ENCODE measurements at places on chromosomes 11 and 22.
A peak's percentile ranks its signal among the peaks of the same experiment; 100 is the strongest.

- no peak for DNase-seq
Observed at GRCh38 chr22:41459431-41459830, 9.1 kb downstream of the PHF5A start.

- DNase-seq, result no peak
Observed at GRCh38 chr11:98277251-98277912, 743.4 kb upstream of the CNTN5 start.

DNA sequence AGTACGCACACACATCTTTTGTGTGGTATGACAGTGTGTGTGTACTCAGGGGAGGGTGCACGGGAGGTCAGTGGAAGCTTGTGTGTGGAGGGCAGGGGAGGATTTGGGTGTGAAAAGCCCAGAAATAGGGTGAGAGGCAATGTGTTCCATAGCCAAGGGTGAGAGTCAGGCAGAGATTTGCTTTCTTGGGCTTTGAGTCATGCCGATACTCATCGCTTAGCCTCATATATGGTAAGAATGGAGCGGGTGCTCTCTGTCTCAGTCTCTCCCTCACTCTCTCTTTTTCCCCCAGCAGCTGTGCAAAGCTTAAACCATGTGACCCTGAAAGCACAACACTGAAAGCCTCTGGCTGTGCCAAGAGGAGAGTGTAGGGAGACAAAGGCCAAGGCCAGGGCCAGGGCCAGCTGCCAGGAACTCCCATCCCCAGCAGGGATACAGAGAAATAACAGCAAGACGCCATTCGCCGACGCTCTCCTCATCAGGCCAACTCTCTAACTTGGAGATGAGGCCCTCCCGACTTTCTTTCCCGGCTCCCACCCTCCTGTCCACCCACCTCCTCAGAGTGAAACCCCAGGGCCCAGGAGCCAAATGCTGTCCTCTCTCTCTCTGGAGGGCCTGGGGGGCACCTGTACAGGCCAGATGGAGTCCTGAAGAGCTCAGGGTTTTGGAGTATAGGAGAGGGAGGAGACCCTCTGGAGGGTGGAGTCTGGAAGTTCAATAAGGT is 20.3 kb upstream of the MICAL3 start:
- DNase-seq, result no peak

DNA sequence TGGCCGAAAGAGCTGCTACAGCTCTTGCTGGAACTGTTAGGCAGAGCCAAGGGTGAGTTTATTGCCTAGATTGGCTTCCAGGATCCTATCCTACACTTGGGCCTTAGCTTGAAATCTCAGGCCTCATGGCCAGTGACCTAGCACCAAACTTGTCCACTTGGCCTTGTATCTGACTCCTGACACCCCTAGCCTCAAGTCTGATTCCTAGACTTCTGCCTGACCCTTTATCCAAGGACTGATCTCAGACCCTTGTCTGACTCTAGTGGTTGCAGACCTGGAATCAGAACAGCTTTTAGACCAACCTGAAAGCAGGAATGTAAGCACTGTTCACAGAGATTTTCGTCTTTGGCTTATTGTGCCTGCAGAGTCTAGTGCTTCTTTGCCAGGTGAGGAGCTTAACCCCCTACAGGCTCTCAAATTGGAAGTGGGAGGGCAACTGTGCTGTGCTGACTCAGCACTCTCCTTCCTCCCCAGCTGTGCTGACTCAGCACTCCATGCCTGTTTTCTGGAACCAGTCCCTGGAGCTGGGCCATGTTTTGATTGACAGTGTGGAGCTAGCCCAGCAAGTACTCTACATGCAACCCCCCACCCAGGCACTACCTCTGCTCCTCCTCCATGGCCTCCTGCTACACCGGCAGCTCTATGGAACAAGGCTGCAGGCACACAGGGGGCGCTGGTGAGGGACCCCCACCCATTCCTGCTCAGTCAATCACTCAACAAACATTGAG is 35.1 kb downstream of the RRP8 start:
- no peak for DNase-seq

GRCh38 chr11:116537121-116537520 is 235.7 kb downstream of the BUD13 start:
- no peak for DNase-seq

DNA sequence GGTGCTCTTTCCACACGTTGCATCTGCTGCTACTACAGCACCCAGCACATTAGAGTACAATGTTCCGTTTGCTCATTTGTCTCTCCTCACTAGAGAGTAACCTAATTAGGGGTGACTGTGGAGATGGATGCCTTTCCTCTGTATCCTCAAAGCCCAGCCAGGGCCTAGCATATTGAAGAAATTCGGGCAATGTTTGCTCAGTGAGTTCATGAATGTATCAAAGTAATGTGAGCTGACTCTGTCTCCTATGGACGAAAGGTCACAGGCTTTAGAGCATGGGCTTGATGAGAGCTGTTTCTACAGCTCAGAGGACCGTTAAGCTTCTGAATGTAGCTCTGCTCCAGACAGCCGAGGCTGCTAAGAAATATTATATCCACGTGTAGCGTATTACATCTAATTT is 67.5 kb downstream of the C11orf58 start:
- no peak for DNase-seq

DNA sequence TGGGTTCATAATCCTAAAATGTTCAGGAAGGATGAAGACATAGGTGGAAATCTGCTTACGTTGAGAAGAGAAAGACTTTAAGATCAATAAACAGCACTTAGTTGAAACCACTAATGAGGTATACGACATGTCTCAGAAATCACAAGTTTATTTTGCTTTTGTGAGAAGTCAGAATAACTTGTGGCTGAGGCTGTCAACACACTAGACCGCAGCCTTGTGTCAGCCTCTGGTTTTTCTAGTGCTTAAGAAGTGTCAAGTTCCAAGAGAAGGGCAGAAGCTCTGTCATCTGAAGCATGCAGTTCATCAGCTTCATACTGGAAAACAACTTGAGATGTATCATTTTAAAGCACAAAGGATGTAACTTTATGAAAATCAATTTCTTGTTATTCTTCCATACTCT is 420.9 kb downstream of the METTL15 start:
- no peak for DNase-seq

- no peak for DNase-seq
Observed at GRCh38 chr22:36417281-36417686, 29.5 kb upstream of the MYH9 start.

DNA sequence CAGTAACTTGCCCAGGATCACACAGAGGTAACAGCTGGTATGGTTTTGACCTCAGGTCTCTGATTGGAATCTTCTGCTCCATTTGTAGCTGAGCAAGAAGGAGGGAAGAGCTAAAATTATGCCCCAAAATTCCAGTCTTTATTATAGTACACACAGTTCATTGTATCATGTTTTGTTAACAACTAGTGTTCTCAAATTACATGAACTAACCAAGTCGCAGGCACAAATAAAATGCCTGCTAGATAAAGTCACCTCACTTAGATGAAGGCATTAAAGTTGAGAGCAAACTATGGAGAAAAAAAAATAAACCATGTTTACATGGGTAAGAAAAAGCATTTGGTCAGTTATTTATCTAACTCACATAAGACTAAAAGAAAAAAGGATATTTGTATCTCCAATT is 58.8 kb downstream of the PDGFD start:
- no peak for DNase-seq

- peak; percentile 22 for DNase-seq
Observed at GRCh38 chr11:101860696-101861427, 53.9 kb upstream of the CEP126 start.

- DNase-seq, result no peak
Observed at GRCh38 chr11:2812371-2812991, 73.1 kb downstream of the CDKN1C start.

- DNase-seq, result no peak
Observed at GRCh38 chr22:33880986-33881385, 39.3 kb downstream of the LARGE1 start.

DNA sequence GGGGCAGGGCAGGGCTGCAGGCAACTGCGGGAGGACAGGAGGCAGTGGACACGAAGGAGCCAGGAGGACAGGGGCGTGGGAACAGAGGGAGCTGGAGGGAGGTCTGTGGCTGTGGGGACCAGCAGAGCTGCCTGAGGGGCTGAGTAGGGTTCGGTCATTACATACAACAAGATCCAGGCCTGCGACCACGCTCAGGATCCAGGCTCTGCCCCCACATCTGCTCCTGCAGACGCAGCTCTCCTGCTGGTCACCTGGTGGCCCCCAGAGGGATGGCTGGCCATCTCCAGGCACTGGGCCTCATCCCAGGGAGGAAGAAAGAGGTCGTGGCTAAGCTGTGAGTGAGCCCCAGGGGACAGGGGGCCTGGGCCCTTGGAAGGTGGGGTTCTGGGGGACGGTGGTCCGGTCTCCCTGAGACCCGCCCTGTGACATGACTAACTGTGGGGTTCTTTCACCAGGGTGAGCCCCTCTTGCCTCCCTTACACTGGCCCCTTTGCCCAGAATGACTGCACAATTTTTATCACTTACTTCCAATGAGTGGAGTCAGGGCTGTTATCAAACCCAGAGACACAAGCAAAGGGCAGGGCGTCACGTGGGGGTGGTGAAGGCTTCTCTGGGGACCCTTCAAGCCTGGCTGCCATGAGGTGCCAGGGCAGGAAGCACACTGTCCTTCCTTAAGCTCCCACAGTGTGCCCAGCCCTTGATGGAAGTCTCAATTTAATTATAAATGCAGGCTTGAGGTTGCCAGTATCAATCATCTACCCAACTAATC is 6.7 kb upstream of the APOBEC3A start:
- DNase-seq, result no peak

GRCh38 chr11:123454060-123454651 is 24.1 kb downstream of the GRAMD1B start:
- DNase-seq, result no peak

GRCh38 chr11:16382638-16383380 is 26.5 kb upstream of the SOX6 start:
- DNase-seq, result no peak
